NCI-H2227 treated with DMSO at 0.1 percent for 48 hours (cell line): ENCODE measurements at places on chromosomes 2 and 18.

DNA sequence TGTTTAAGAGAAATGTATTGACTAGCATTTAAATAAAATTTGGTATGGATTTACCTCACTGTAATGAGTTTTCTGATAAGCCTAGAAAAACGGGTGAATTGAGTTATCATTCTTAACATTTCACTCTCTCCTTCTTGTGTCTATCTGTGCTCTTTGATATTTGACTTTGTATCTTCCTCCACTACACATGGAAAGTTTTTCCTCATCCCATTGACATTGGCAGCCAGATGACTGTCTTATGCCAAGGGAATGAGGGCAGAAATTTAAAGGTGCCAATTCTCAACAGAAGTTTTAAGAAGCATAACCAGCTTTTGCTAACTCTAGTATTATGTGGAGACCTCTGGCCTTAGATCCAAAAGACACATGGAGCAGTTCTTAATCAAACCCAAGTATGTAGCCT, 376.6 kb downstream of the DSEL start:
- no peak for DNase-seq

DNA sequence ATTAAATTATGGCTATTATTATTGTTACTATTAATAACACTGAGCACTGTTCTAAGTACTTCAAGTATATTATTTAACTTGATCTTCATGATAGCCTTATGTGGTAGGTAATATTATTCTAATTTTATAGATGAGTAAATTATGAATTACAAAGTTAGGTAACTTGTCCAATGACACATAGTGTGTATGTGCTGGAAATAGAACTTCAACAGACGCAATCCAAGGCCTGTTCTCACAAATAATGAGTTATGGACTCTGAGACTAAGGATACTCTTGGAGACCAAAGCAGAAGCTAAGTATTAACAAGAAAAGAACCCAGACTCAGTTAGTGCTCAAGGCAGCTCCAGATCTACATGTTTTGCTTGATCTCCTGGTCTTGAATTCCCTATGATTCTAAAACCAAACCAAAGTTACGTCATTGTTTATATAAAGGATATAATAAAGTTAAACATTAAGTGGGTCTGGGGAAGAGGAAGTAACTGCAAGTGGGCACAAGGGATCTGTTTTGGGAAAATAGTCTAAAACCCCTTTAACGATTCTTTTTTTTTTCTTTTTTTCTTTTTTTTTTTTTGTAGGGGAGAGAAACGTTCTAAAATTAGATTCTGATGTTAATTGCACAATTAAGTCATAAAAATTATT, 211.3 kb downstream of the ERBB4 start:
- no peak for DNase-seq

DNA sequence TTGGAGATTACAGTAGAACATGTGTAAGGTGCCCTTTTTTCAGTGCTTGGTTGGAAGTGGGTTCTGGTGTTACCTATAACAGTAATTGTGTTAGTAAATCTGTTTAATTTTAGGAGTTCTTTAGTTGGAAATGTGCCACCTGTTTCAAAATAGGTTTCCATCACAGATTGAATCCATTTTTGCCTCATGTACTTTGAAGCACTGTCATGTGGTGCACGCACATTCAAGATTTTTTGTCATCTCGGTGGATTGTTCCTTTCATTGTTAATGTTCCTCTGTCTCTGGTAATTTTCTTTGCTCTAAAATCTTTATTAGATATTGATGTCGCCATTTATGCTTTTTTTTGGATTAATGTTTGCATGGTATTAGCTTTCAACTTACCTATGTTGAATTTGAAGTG, 1.3 kb downstream of the ATP9B start:
- DNase-seq: no peak

DNA sequence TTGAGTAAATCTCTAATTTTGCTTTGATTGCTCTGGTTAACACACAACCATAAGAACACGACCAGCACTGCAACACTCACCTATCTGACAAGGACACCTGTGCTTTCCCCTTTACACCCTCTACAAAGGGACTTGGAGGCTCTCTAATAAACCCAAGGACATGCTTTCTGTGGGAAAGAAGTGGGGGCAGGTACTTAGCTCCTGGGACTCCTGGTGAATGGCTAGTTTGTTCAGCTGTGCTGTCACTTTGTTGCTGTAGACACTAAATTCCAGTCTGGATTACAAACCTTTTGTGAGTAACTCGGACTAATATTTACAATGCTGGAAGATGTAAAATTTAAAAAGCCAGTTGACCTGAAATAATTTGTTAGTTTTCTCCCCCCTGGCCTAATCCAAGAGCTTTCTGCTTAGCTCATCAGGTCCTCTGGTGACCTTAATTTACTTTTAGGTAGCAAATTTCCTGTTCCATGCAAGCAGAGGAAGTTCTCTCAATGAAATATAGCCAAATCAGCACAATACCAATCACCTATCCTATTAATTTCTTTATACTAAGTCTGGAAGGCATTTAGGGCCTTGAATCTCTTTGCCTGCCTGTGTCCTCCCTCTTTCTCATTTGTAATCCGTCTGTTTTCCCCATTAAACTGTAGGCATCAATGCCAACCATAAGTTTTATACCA, 67.5 kb downstream of the PLCL1 start:
- no peak for DNase-seq

- DNase-seq: peak; percentile 80
Measured at GRCh38 chr2:27427863-27428212, 593 bp upstream of the NRBP1 start.

- DNase-seq: peak; percentile 27
Measured at GRCh38 chr2:6780765-6781274, 84.9 kb downstream of the CMPK2 start.

- peak; percentile 80 for DNase-seq
Measured at GRCh38 chr2:189412330-189412953, 28.8 kb upstream of the WDR75 start.

- no peak for DNase-seq
Measured at GRCh38 chr18:48814490-48815178, 136.1 kb downstream of the SMAD7 start.

DNA sequence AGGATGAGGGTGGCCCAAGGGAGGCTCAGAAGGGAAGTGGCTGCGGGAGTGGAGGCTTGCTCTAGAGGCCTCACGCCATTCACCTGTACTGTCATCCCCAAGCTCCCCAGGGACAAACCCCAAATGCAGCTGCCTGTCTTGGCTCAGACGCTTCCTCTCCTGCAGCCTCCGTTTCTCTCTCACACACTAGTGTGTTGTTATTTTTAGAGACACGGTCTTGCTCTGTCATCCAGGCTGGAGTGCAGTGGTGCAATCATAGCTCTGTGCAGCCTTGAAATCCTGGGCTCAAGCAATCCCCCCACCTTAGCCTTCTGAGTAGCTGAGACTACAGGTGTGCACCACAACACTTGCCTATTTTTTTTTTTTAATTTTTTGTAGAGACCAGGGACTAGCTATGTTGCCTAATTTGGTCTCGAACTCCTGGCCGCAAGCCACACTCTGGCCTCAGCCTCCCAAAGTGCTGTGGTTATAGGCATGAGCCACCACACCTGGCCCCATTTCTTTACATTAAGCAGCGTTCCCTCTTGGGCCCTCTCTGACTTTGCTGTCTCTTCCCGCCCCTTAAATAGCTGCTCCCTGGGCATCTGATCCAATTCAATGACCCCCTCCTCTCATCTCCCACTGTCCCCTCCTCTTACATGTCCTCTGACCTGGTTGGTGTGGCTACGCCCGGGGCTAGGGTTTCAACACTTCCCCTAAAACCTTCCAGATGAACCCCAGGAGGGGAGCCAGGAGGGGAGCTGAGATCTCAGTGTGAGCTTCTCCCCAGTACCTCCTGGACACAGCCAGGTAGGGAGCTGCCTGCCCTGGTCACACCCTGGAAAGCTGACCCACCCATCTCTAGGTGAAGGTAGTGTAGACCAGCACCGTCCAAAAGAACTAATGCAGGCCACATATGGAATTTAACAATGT, 24.0 kb upstream of the LOXHD1 start:
- DNase-seq: no peak

GRCh38 chr18:47781561-47781960, 148.9 kb downstream of the SMAD2 start:
- DNase-seq: no peak

- no peak for DNase-seq
Measured at GRCh38 chr2:173171924-173172643, 96.4 kb downstream of the MAP3K20 start.

DNA sequence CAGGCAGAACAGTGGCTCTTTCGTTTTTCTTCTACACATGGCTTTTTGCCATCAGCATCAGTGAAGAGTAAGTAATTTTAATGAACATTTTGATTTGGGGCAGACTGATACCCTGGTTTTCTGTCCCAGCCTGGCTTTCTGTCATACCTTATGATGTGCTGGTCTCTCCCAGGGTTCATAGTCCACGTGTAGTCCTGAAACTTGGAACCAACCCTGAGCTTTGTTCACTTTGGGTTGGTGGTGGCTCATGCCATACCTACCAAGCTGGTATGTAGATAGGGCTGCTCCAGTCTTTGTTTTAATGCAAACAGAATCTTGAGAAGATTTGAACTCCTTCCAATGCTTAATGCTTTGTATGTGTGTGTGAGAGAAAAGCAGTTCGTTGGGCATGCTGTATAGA, 4.9 kb downstream of the COPS7B start:
- no peak for DNase-seq

- DNase-seq: no peak
Measured at GRCh38 chr2:239377591-239377990, 23.2 kb downstream of the HDAC4 start.

GRCh38 chr2:13001408-13001807, 284.7 kb downstream of the TRIB2 start:
- no peak for DNase-seq

DNA sequence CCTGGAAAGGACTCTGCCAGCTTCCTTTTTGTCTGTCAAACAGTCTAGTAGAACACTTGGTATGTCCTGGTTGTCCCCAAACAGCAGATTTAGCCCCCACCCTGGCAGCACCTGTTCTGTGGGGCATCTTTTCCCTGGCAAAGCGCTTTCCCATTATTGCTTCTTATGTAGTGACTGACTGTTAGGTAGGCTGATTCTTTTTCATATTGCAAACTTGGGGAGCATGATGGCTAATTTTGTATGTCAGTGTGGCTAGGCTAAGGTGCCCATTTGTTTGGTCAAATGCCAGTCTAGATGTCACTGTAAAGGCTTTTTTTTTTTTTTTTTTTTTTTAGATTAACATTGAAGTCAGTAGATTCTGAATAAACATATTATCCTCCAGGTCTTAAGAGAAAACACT, 140.2 kb downstream of the MYCN start:
- DNase-seq: no peak

- no peak for DNase-seq
Measured at GRCh38 chr2:15615301-15615920, 23.7 kb downstream of the DDX1 start.

DNA sequence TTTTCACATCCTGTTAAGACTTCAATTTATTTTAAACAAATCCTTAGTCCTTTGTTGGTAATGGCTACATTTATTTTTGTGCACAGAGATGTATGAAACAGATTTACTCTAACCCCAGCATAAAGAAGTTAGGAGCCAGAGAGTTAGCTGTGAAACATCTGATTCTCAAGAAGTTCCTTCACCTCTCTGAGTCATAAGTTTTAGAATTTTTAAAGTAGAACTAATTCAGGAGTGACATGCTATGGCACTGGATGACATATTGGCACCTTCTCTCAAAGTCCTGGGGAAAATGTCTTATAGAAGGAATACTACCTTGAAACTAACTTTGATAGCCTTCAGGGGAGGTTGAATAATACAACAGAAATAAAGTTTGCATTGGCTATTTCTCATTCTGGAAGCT, 6.4 kb upstream of the DSG2 start:
- no peak for DNase-seq

DNA sequence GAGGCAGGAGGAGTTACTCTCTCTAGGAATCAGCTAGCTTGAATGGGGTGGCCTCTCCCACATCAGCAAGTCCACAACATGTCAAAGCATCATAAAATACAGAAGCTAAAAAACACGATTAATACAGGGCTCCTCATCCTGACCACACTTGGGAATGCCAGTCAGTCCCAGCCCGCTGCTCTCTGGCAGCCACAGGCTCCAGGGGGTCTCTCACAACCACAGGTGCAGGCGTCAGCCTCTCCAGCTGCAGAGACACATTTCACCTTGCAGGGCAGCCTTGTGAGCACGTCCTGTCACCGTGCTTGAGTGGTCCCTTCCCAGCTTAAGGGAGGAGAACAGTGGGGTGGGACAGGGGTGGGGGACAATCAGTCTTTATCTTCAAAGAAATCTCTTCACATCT, 137.4 kb upstream of the SH3BP4 start:
- DNase-seq: no peak

DNA sequence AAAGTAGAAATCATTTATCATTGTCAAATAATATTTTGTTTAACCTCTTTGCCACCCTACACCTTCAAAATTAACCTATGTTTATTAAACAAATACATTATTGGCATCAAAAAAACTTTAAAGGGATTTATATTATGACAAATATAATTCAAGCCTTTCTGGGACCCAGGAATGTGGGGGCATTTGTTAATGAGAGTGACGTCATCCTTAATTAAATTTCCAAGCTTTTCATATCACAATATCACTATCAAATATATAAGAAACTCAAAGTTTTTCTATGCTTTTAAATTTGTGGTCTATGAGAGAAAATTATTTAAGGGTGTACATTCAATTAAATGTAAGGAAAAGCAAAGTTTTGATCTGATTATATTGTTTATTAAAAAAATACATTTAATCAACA, 307.4 kb upstream of the POU3F3 start:
- DNase-seq: no peak

DNA sequence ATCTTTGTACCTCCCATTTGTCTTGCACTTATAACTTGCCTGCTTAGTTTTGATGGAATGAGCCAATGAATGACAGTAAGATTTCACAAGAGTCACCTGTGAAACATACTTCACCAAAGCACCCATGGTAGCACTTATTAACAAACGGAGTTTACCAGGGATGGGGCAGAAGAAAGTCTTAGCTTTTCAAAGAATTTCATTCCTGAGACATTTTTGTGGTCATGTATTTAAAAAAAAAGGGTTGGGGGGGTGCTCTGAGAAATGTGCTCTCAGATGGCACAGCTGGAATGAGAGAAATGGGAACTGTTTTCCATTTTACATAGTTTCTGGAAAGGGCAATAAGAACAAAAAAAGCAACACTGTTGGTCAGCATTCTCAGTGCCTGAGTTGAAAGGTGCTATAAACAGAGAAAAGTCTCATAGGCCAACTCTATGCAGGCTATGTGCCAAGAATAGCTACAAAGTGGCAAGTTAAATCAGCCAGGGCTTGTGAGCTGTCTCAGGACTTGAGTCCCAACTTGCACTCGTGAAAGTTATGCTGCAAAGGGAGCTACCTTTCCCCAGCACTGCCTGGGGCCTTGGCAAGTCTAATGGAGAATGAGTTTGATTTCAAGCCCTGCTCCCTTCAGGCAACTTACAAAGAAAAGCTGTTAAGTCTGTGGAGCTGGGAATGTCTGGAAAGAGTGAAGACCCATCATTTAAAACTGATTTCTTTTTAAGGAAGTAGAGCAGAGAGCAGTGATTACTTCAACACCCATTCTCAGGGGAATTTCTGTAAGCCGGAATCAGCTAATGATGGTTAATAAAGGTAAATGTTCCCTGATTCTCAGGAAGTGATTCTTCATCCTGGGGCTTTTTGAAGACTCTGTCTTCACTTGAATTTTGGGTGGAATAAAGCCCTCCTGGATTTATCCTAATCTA, 170.6 kb downstream of the SLC8A1 start:
- no peak for DNase-seq

- DNase-seq: no peak
Measured at GRCh38 chr2:18433872-18434271, 126.6 kb downstream of the RDH14 start.
